ENCODE measurements at places on chromosomes 2 and 18.

GRCh38 chr2:118815731-118816130 is 31.7 kb downstream of the EN1 start:
- no peak for DNase-seq

- no peak for DNase-seq
Measured at GRCh38 chr2:627926-628560, 49.2 kb downstream of the TMEM18 start.

DNA sequence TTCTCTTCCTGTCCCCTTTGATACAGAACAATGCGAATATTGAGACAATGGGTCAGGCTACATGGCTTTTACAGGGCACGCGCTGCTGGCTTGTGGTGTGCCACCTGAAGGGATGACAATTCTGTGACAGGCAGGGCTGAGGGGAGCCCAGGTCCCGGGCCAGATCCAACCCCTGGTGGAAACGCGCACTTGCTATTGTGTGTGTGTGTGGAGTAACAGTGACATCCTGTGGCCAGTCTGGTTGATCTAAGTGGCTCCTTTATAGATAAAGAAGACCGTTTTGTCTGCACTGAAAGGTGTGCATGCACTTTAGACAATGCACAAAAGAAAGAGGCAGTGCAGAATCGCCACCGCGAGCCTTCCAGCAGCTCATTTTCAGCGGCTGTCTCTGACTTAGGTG is 273.6 kb downstream of the HRH4 start:
- no peak for DNase-seq

GRCh38 chr18:21179590-21180220 is 62.3 kb upstream of the GREB1L start:
- DNase-seq, result no peak

- DNase-seq, result no peak
Measured at GRCh38 chr2:224556381-224556780, 28.8 kb downstream of the CUL3 start.

GRCh38 chr2:11169333-11169732 is 14.1 kb downstream of the SLC66A3 start:
- DNase-seq, result no peak
